ENCODE measurements at places on chromosomes 4 and X.
A peak's percentile ranks its signal among the peaks of the same experiment; 100 is the strongest.

DNA sequence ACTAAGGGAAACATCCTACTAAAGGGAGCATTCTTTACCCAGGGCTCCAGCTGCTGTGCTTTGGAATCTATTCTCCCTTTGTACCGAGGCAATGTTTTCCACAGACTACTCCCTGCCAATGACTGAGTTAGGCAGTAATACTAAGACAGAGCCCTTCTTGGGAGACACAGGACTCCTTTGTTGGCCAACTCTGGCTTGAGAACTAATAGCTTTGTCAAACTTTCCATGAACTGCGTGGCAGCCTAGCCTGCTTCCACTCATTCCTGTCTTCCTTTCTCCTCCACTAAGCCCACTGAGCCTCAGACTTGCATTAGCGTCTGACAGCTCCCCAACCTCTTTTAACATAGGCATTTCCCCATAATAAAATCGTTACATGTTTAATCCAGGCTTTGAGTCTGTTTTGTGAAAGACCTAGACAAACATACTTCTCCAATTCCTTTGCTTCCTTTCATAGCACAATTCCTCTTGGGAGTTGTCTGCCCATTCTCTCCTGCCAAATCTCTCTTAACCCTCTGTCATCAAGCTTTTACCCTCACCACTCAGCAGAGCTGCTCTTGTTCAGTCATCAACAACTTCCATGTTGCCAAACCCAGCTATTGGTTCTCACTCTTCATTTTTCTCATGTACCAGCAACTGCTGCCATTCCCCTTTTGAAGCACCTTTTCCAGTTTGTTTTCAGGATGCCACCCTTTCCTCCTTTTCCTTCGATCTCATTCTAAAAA is 300.3 kb upstream of the IGFBP7 start:
- no peak for DNase-seq

GRCh38 chrX:23497919-23498318 is 163.3 kb downstream of the PTCHD1 start:
- DNase-seq = no peak

GRCh38 chr4:1797861-1798579 is 4.9 kb downstream of the FGFR3 start:
- no peak for DNase-seq

- DNase-seq = no peak
Observed at GRCh38 chr4:140996766-140997165, 136.5 kb downstream of the RNF150 start.

DNA sequence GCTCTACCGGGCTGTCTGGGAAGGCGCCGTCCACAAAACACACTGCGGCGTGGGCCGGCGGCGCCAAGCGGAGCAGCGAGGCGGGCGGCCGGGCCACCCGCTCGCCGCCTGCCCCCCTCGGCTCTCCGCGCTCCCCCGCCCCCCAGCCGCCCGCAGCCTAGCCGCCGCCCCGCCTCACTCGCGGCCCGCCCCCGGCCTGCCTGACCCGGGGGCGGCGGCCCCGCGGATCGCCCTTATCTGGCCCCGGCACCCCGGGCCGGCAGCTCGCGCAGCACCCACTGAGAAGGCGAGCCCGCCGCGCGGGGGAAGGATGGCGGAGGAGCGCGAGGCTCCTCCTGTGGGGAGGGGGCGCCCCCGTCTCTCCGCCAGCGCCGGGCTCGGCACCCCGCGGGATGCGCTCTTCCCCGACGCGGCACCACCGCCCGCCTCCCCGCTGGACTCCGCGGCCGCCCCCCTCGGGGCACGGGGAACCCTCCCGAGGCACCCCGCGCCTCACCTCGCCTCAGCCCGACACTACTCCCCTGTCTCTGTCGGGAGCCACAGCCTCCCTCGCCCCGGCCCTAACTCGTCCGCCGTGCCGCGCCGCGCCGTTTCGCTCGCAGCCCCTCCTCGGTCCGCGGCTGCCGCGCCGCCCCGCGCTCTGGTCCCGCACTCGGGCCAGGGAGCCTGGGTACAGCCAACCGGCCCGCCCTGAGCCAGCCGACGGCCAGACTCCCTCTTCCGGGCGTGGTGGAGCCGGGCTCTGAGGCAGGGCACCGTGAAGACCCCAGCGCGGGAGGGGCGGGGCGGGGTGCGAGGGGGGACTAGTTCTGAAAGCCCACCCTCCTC is 566 bp downstream of the ATP11C start:
- peak; percentile 57 for DNase-seq

All from hematopoietic multipotent progenitor cell treated with erythropoietin and hydrocortisone succinate and interleukin-3 and kit ligand, for 15 days (in vitro differentiated cells).